ENCODE measurements at places on chromosomes 12 and 14. TPM values are rescaled to one million over a fixed set of nuclear protein-coding genes. Genes with fewer than 3 reads are reported as not detected.

SLC4A8 gene
- 1.2 TPM for polyA plus RNA-seq

KRT73 gene
- not detected for polyA plus RNA-seq

GPR65 gene
- polyA plus RNA-seq: 18.1 TPM

IL22 gene
- not detected for polyA plus RNA-seq

SMCO2 gene
- polyA plus RNA-seq: not detected

PIANP gene
- polyA plus RNA-seq: not detected

GPRC5A gene
- polyA plus RNA-seq: not detected

KTN1 gene
- polyA plus RNA-seq: 30.4 TPM

RASSF8 gene
- not detected for polyA plus RNA-seq

ACACB gene
- polyA plus RNA-seq: not detected

PRH1 gene
- polyA plus RNA-seq: 17.9 TPM

DUSP6 gene
- 63.0 TPM for polyA plus RNA-seq

ASCL1 gene
- not detected for polyA plus RNA-seq

CCDC197 gene
- polyA plus RNA-seq: not detected

CAPZA3 gene
- polyA plus RNA-seq: not detected

Measured in naive B cell (primary cell).